ENCODE measurements at places on chromosomes 7 and 10. TPM values are rescaled to one million over a fixed set of nuclear protein-coding genes. Genes with fewer than 3 reads are reported as not detected.
A peak's percentile ranks its signal among the peaks of the same experiment; 100 is the strongest.

DNA sequence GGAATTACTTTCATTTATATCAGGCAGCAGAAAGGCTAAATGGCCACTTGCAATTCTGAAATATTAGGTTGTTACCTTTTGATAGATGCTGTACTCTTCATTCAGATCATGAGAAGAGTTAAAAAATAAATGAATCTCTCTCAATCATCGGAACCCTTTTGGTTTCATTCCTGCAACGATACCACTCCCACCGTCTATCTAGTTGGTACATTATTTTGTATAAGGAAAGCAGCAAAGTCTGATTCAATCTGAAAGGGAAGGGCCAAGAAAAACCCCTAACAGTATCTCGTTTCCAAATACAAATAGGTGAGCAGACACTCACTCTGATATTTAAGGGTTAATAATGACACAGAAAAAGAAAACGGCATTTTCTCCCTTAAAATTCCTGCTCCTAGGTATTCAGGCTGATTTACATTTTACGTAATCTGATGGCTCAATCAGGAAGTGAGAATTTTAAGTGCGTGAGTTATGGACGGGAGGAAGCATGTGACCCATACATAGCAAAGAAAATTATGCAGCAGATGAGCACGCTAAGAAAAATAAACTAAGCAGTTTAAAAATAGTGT lies 209.4 kb upstream of the KLF14 start:
- H3K36me3 ChIP-seq, result peaks cover 11% of the 10 kb centered on the region
- H3K27me3 ChIP-seq, result no peaks in the 10 kb centered on the region

DNA sequence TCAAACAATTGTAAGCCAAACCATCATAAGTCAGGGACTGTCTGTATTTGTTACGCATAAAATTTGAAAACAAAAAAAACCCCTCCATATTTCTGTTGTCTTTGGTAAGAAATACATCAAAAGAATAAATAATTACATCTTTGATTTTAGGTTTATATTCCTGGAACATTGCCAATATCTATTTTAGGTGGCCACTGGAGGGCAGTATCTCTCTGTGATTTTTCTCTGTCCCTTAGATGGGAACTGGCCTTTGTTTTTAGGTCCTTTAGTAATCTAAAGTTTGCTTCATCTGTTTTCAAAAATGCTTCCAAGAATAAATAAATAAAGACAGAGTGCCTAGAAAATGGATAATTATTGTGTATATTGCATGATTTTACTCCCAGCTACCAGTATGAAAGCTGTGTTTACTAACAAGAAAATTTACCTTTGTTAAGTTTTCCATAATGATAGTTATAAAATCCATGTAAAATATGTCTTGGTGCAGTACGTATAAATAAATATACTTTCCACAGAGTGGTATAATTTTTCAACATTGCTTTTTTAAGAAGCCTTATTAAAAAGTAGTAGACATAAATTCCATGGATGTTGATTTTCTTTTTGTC lies 64.2 kb downstream of the PHYHIPL start:
- H3K27ac ChIP-seq, result no peak overlapping the region
- H3K36me3 ChIP-seq, result no peaks in the 10 kb centered on the region
- no peak for DNase-seq

DNA sequence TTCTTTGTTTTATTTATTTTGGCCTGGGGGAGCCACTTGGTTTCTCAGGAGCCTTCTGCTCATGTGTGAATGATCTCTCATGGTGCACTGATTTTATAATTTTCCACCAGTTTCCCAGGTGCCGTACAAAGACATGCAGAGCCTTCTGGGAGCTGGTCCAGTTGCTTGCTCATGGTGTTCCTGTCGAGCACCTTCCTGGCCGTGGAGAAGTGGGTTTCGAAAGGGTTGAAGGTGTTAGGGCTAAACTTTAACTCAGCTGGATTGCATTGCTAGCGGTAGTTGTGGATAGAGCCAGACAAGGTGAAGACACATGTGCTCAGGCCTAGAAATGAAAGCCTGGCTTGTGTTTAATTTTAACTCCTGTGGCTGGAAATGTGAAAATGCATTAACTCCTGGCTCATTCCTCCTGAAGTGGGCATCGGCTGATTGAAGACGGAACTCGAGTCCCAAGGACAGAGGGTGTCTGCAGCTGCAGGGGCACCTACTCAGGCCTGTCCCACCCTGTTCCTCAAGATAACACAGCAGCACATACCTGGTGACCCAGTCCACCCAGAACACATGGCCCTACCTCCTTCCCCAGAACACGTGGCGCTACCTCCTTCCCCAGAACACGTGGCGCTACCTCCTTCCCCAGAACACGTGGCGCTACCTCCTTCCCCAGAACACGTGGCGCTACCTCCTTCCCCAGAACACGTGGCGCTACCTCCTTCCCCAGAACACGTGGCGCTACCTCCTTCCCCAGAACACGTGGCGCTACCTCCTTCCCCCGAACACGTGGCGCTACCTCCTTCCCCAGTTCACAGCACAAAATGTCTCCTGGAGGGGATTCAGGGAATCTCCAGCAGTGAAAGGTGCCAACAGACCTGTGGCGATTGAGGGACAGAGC lies 133.2 kb downstream of the WDR37 start:
- H3K27ac ChIP-seq, result peak overlapping the region; percentile 96
- H3K4me1 ChIP-seq, result no peaks in the 10 kb centered on the region

DNA sequence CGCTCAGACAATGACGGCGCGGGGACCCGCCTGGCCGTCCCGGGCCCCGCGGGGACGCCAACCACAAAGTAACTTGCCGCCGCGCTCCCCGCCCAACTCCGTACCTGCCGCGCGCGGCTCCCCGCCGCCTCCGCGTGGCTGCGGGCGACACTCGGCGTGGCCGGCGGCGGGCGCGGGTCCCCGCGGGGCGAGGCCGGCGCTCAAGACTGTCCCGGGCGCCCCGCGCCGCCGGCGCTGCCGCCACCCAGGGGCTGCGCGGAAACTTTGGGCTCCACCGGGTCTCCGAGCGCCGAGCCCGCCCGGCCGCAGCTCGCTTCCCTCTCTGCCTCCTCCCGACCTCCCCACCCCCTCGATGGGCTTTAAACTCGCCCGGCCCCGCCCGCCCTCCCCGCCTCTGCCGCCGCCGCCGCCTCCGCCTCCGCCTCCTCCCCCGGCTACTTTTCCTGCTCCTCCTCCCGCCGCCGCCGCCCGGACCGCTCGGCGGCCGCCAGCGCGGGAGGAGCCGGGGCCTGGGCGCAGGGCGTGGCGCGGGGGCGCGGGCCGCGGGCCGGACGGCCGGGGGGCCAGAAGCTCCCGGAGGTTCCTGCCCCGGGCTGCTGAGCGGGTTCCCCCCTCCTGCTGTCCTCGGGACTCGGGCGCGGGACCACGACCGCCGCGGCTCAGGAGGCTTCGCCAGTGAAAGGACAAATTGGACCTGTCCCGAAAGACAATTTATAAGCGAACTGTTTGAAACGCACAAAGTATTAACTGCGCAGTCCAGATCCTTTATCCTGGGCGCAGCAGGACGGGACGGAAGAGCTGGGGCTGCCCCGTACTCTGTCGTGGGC lies 10.6 kb upstream of the GRB10 start:
- H3K4me1 ChIP-seq, result peaks cover 35% of the 10 kb centered on the region
- H3K4me3 ChIP-seq, result peak overlapping the region; percentile 44
- H3K27ac ChIP-seq, result peak overlapping the region; percentile 49

- H3K27me3 ChIP-seq, result no peaks in the 10 kb centered on the region
- no peak overlapping the region for H3K4me3 ChIP-seq
- no peak overlapping the region for H3K27ac ChIP-seq
- peaks cover under 1% of the 10 kb centered on the region for H3K4me1 ChIP-seq
- no peak for DNase-seq
Measured at GRCh38 chr7:107186240-107186639, 17.4 kb downstream of the HBP1 start.

DNA sequence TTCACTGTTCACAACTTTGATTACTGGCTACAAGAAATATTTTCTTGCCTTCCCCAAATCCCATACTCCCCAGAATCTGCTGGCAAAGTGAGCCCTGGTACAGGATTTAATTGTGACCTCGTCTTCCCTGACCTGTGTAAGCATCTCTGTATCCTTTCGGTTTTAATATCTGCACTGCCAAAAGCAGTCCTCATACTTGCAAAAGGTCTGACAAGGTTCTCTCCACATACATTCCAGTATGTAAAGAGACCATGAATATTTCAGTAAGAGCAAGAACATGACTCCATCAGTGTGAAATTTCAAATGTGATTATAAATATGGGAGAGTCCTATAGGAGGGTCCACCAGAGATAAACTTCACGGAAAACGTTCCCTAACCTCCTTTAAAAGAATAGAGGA lies 134.0 kb upstream of the TCF7L2 start:
- no peaks in the 10 kb centered on the region for H3K27me3 ChIP-seq
- no peak overlapping the region for H3K4me3 ChIP-seq
- H3K4me1 ChIP-seq, result peaks cover 26% of the 10 kb centered on the region
- no peak for DNase-seq
- H3K36me3 ChIP-seq, result no peaks in the 10 kb centered on the region

DNA sequence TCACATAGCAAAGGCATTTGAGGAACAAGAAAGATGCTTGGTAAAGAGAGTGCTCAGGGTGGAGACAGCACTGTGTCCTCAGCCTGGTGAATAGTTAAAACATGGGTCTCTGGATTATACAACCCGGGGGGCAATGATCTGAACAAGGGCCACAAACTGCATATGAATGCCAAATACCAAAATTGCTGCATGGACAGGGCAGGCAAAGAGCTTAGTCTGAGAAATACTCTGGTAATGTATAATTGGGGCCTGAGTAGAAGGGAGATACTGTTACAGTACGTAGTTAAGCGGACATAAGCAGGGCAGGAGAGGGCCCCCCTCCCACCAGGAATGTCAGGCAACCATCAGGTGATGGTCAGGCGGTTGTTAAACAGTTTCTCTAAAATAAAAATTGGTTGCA lies 99.3 kb upstream of the CDK1 start:
- no peak overlapping the region for H3K27ac ChIP-seq
- no peaks in the 10 kb centered on the region for H3K36me3 ChIP-seq
- H3K4me1 ChIP-seq, result no peaks in the 10 kb centered on the region
- no peak for DNase-seq
- H3K27me3 ChIP-seq, result no peaks in the 10 kb centered on the region
- H3K4me3 ChIP-seq, result no peak overlapping the region

Gene NEUROD6
- total RNA-seq, result not detected

Gene CCL24
- total RNA-seq, result not detected

Gene EEPD1
- 15.1 TPM for total RNA-seq

Gene GALNT17
- total RNA-seq, result 82.5 TPM

All from tibial nerve (tissue), 4 donors.